ENCODE measurements at places on chromosomes 1 and 21. TPM values are rescaled to one million over a fixed set of nuclear protein-coding genes. Genes with fewer than 3 reads are reported as not detected.
A peak's percentile ranks its signal among the peaks of the same experiment; 100 is the strongest.

DNA sequence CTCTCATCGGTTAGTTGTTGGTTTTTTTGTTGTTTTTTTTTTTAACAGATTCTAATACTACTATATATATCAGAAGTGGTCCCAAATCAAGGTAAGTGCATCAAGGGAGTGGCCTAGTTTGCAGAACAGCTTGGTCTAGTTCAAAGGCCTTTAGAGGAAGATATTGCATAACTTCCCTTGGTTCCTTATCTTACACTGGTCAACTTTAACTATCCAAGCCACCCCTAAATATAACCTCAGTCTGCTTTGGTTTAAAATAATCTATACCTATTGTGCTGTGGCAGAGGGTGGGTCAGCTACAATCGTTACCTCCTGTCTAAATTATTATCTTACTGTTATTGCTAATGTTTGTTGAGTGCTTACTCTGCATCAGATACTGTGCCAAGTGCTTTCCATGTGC lies 6.9 kb downstream of the S100A12 start:
- DNase-seq: no peak

GRCh38 chr1:231580874-231581273 lies 45.7 kb upstream of the DISC1 start:
- no peak for DNase-seq

DNA sequence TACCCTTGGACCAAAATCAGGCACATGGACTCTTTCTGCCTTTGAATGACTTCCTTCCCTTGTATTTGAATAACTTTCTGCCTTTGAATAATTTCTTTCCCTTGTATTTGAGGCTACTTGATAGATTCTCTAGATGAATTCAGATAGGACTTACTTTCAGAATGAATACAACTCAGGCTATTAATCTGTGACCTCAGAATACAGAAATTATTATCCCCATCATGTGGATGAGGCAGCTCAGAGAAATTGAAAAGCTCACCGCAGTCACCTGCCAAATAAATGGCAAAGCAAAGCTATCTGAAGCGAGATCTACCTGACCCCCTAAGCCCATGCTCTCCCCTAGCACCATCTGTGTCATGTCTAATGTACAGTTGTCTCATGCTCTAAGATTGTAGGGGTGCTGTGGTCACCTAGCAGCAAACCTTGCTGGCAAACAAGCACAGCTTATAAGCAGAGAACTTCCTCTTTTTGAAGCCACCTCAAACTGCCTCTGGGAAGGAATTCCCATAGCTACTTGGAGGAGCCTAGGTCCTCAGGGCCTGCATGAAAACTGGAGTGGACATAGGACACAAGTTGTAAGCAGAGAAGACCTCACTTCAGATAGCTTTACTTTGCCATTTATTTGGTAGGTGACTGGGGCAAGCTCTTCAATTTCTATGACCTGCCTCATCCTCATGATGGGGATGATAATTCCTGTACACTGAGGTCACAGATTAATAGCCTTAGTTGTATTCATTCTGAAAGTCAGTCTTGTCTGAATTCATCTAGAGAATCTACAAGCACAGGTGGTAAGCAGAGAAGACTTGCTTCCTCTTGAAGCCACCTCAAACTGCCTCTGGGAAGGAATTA lies 66.1 kb downstream of the FASLG start:
- DNase-seq: no peak

GRCh38 chr1:63698001-63698838 lies 75.6 kb upstream of the ROR1 start:
- DNase-seq: peak; percentile 18

GRCh38 chr1:32239337-32239736 lies 7.7 kb upstream of the FAM167B start:
- no peak for DNase-seq

DNA sequence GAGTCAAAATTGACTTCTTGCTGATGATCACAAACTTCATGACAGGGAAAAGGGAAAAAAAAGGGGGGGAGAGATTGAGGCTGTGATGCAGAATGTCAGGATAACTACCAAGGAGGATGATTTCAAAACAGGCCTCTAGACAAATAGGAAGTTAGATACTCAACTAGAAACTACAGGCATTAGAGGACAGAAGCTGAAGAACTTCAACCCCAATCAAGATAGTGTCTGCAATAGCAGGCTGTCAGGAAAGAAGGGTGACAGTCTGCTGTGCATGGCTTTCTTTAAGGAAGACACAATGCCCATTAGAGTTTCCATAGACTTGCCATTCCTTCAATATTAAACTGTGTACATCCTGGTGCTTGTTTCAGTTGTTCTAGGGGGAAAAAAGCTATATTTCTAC lies 257.2 kb downstream of the TTLL7 start:
- no peak for DNase-seq

DNA sequence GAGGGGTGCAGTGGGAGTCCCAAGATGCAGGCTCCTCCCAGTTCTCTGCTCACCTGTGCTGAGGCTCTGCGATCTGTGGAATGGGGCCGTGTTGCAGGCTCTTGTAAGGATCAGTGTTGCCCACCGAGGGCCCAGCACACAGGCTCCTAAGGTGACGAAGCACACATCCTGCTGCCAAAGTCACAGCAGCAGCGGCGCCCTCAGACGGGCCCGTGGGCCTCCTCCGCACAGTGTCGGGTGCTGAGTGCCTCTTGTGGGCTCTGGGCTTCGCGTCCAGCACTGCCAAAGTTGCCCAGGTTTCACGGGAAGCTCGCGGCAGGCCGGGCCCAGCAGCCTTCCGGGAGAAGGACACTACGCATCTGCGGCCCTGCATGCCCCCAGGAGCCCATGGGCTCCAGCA lies 72.1 kb upstream of the ABCG1 start:
- no peak for DNase-seq

DNA sequence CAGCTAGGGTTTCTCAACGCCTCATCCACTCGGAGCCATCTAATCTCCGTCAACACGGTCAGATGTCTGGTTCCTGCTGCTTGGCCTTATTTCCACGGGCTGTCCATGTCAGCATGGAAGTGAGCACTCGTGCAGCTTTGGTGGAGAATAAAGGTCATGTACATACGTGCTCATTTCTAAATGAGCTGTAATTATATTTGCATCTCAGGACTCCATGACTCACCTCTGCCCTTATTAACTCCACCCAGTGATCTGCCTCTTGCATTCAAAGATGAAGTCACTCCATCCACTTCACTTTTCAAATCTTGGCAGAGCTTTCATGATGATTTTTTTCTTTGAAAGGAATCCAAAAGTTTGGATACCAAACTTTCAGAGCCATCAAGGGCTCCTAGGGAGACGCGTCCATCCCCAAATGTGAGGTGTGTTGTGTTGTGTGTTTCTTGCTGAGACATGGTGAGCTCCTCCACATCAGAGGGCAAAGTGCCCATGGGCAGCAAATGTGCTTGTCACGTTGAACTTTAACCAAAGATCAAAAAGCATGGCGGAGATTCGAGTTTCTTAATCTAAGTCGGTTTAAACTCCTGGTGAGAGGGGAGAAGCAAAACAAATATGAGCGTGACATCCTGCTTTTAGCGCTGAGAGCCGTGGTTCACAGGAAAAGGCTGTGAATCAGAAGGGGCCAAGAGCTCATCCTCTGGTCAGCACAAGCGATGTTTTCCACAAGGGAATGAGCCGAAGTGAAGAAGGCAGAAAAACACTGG lies 68.6 kb upstream of the ERRFI1 start:
- DNase-seq: peak; percentile 79

GRCh38 chr1:51445351-51446090 lies 73.5 kb downstream of the EPS15 start:
- no peak for DNase-seq

DNA sequence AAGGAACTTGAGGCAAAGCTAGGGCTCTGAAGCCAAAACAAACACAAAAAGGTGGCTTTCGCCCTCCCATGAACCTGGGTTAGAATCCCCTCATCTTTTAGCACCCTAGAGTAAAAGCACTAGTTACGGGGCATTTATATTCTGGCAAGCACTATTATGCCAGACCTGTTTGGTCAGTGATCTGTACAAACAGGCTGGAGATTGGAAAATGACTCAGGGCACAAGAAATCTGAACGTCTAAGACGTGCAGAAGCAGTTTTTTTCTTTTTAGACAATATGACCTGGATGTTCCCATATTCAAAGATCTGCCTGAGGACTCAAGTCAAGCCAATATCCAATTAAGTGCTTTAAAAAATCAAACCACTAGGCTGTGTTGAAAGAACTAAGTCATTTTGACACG lies 3.0 kb downstream of the ZNF436 start:
- no peak for DNase-seq

The SCNM1 gene
- 52.3 TPM for total RNA-seq

The NBPF15 gene
- 14.5 TPM for total RNA-seq

The PTAFR gene
- total RNA-seq: 0.55 TPM

The ZBTB8B gene
- total RNA-seq: not detected

The ADAMTS5 gene
- total RNA-seq: 0.35 TPM

The NTMT2 gene
- not detected for total RNA-seq

The KIAA1614 gene
- 0.10 TPM for total RNA-seq

The RGS18 gene
- not detected for total RNA-seq

The LRRC71 gene
- not detected for total RNA-seq
